Colonic mucosa (tissue), 4 donors: ENCODE measurements at places on chromosomes 1 and 21. TPM values are rescaled to one million over a fixed set of nuclear protein-coding genes. Genes with fewer than 3 reads are reported as not detected.

Gene CHD1L
- total RNA-seq = 34.7 TPM

Gene ZMYM1
- 14.3 TPM for total RNA-seq

DNA sequence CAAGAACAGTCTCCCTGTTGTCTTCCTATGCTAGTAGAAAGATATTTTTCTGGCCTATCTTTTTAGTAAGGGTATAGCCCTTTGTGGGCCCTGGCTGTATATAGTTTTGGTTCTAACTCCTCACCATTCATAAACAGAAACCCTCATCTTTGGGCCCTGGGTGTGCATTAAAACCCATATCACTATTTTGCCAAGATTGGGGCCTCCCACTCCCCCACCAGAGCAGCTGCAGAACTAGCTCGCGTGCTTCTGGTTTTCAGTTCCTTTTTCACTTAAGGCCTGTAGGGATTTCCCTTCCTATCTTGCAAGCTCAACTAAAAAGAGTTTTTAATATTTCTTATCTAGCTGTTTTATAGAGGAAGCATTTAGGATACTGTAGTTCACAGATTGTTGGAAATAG is 106.4 kb downstream of the RGL1 start:
- H3K4me3 ChIP-seq = no peak overlapping the region
- no peak for DNase-seq
- H3K27ac ChIP-seq = no peak overlapping the region
- no peaks in the 10 kb centered on the region for H3K27me3 ChIP-seq
- H3K4me1 ChIP-seq = no peaks in the 10 kb centered on the region
- H3K36me3 ChIP-seq = no peaks in the 10 kb centered on the region

GRCh38 chr1:231252336-231252735 is 11.3 kb downstream of the GNPAT start:
- H3K27ac ChIP-seq = no peak overlapping the region
- peaks cover 8% of the 10 kb centered on the region for H3K36me3 ChIP-seq
- no peaks in the 10 kb centered on the region for H3K27me3 ChIP-seq
- H3K4me3 ChIP-seq = no peak overlapping the region
- no peaks in the 10 kb centered on the region for H3K4me1 ChIP-seq

- peak; percentile 20 for DNase-seq
- H3K27ac ChIP-seq = no peak overlapping the region
- H3K4me3 ChIP-seq = no peak overlapping the region
- H3K36me3 ChIP-seq = no peaks in the 10 kb centered on the region
Observed at GRCh38 chr1:109787845-109788601, 24.3 kb upstream of the EPS8L3 start.

DNA sequence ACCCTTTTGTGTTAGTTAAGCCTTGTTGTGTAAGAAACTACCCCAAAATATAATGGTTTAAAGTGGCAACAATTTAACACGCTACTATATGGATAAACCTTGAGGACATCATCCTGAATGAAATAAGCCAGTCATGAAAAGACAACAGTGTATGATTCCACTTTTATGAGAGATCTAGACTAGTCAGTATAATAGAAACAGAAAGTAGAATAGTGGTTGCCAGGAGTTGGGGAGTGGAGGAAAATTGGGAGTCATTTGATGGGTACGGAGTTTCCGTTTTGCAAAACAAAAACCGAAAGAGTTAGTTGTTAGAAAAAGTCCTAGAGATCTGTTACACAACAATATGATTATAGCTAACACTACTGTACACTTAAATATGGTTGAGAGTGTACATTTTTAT is 16.0 kb upstream of the CHIA start:
- H3K4me1 ChIP-seq = no peaks in the 10 kb centered on the region
- no peak overlapping the region for H3K27ac ChIP-seq
- no peak for DNase-seq
- no peak overlapping the region for H3K4me3 ChIP-seq
- no peaks in the 10 kb centered on the region for H3K36me3 ChIP-seq

Gene FCMR
- 2.3 TPM for total RNA-seq

Gene MYOG
- not detected for total RNA-seq

GRCh38 chr1:89918127-89918793 is 76.7 kb upstream of the ZNF326 start:
- no peaks in the 10 kb centered on the region for H3K27me3 ChIP-seq
- DNase-seq = no peak
- H3K36me3 ChIP-seq = no peaks in the 10 kb centered on the region
- no peaks in the 10 kb centered on the region for H3K4me1 ChIP-seq

Gene LCE1D
- not detected for total RNA-seq

- no peak overlapping the region for H3K4me3 ChIP-seq
- no peak overlapping the region for H3K27ac ChIP-seq
- no peaks in the 10 kb centered on the region for H3K36me3 ChIP-seq
- H3K4me1 ChIP-seq = no peaks in the 10 kb centered on the region
Observed at GRCh38 chr1:240232530-240232929, 140.8 kb downstream of the FMN2 start.

DNA sequence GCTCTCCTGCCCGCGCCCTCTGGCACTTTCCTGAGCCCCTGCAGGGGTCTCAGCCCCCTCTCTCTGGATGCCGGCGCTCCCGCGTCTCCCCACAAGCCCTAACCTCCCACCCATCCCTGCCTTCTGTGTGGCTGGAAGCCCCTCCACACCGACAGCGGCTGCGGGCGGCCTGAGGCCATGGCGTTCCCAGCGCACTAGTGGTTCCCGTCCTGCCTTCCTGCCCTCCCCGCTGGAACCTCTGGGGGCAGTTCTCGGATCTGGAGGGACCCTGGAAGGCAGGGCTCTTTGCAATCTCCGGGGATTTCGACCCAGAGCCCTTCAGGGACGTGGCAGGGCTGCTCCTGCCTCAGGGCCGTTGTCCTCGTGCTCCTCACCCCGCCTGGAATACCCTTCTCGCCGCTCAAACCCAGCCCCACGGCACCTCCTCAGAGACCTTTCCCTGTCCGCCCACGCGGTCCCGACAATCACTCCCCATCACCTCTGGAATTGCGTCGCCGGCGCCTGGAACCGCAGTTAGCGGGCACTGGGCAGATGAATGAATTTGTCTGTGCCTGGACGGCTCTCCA is 493 bp upstream of the ESPN start:
- peak overlapping the region; percentile 24 for H3K4me3 ChIP-seq
- peaks cover 45% of the 10 kb centered on the region for H3K27me3 ChIP-seq
- H3K27ac ChIP-seq = no peak overlapping the region
- H3K36me3 ChIP-seq = no peaks in the 10 kb centered on the region

DNA sequence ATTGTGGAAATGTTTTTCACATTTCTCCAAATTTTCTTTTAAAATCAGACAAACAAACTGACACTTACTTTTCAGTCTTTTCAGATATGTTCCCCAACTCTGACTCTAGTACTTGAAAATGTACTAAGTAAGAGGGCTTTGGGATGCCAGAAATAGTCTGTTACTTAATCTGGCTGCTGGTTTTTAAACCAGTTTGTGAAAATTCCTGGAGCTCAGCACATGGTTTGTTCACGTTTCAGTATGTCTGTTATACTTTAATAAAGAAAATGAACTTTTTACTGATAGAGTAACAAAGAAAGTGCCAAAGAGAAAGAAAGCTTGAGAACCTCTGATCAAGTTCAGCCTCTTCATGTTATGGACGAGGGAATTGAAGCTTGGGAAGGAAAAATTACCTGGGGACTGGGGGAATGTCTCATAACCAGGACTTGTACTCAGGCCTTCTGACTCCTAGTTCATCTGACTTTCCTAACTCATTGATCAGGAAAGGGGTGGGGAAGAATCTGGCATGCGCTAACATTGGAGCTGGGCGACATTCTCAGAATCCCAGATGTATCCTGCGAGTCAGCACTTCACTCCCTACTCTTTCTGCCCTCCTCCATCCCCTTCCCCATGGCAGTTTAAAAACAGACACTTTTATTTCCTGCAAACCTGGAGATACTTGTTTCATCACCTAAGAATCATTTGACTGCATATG is 30.8 kb upstream of the DNAJC6 start:
- DNase-seq = no peak
- H3K27me3 ChIP-seq = no peaks in the 10 kb centered on the region
- no peak overlapping the region for H3K4me3 ChIP-seq
- no peaks in the 10 kb centered on the region for H3K36me3 ChIP-seq
- no peaks in the 10 kb centered on the region for H3K4me1 ChIP-seq

Gene TFF3
- total RNA-seq = 2,373 TPM

DNA sequence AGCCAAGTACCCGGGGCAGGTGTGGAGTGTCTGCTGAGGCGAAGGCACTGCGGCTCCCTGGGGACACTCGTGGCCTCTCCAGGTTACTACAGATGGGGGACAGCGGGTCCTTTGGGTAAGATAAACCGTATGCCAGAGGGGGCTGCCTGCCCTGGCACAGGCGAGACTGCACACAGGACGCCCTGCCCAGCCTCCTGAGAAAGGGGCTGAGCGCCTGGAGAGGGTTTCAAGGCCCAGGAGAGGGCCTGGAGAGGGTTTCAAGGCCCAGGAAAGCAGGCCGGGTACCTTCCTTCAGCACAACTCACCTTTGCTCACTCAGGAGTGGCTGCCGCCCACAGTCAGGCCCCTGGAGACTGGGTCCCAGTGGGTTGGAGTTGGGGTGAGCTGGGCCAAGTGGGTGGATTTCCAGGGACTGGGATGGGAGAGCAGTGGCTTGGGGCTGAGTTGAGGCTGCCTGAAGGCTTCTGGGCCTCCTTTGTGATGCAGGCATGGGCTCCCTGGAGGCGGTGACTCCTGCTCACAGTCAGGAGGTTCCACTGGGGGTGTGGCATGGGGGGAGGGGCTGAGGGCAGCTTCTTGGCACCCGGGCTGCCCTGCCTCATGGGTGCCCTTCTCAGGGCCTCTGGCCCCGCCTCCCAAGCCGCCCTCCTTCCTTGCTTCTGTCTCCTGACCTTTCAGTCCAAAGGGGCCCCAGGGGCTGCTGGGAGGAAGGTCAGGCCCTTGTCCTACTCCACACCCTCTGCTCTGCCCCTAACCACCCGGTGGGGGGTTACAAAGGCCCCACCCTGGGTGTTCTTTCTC is at the start of gene MMEL1:
MMEL1 (minus strand) TSS at position 456 of the 801 bp plus-strand sequence. CDS start 3,532 bp downstream, outside the sequence.
- no peaks in the 10 kb centered on the region for H3K4me1 ChIP-seq
- DNase-seq = peak; percentile 73
- H3K36me3 ChIP-seq = no peaks in the 10 kb centered on the region
- H3K27me3 ChIP-seq = peaks cover 23% of the 10 kb centered on the region
- no peak within 1 kb of the TSS for H3K4me3 ChIP-seq

DNA sequence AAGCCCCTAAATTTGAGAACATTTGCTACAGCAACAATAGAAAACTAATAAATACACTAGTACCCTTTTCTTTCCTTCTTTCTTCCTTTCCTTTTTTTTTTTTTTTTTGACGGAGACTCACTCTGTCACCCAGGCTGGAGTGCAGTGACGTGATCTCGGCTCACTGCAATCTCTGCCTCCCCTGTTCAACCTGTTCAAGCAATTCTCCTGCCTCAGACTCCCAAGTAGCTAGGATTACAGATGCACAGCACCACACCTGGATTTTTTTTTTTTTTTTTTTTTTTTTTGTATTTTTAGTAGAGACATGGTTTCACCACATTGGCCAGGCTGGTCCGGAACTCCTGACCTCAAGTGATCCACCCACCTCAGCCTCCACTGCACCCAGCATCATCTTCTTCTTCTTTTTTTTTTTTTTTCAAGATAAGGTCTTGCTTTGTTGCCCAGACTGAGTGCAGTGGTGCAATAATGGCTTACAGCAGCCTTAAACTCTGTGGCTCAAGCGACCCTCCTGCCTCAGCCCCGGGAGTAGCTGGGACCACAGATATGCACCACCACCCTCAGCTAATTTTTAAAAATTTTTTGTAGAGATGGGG is 19.6 kb upstream of the CBR3 start:
- H3K36me3 ChIP-seq = no peaks in the 10 kb centered on the region
- no peaks in the 10 kb centered on the region for H3K4me1 ChIP-seq
- no peak for DNase-seq
- no peaks in the 10 kb centered on the region for H3K27me3 ChIP-seq

GRCh38 chr1:224801844-224802490 is 127.5 kb upstream of the DNAH14 start:
- no peaks in the 10 kb centered on the region for H3K36me3 ChIP-seq
- no peaks in the 10 kb centered on the region for H3K27me3 ChIP-seq
- H3K4me1 ChIP-seq = no peaks in the 10 kb centered on the region
- H3K27ac ChIP-seq = no peak overlapping the region
- no peak overlapping the region for H3K4me3 ChIP-seq

Gene ZNF593OS
- not detected for total RNA-seq
